ENCODE measurements at places on chromosomes 2 and 18.

DNA sequence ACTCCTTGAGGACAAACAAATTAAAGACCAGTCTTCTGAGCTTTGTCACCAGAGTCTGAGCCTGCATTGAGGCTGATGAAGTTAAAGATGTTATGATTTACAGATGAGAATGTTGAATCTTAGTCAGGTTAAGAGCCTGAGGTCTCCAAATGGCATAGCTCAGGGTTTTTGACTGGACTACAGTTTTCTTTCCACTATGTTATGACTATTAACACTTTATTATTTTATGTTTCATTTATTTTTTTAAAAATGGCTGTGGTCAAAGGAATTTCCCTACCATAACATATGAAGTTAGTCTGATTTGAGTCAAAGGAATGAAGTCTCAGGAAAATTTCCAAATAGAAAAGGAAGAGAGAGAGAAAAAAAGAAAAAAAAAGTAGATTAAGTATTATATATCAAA, 39.7 kb upstream of the CWC22 start:
- DNase-seq: no peak

DNA sequence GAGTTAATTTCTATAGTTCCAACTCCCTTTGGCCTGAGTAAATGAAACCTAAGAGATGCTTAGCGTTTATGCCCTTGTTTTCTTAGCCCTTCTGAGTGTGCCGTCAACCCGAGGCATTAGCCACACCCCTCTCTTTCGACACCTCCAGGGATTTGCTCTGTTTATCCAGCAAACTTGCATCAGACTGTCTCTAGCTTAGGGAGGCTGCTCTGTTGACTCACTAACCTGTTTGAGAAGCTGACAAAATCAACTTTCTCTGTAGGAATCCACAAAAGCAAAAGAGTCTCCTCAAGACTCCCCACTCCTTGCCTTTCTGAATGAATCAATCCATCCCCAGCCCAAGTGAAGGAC, 317.6 kb downstream of the TNS1 start:
- no peak for DNase-seq

- DNase-seq: no peak
Measured at GRCh38 chr18:7415081-7415894, 151.8 kb upstream of the PTPRM start.

DNA sequence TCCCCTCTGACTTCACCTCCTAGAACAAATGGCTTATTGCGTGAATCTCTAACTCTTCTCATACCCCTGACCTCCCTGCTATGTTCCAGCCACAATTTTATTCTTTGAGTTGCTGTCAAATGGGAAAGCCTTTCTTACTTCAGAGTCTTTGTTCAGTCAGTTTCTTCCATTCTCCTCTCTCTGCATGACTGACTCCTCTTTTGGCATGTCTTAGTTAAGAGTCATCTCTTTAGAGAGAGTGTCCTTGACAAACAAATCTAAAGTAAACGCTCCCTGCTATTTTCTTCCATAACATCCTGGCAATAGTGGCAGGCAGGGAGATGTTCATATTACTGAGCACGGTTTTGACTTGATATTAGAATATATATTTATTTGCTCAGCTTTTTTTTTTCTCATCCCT, 170.7 kb upstream of the ERBB4 start:
- no peak for DNase-seq

GRCh38 chr2:112795774-112796173, 11.5 kb upstream of the IL1A start:
- no peak for DNase-seq

DNA sequence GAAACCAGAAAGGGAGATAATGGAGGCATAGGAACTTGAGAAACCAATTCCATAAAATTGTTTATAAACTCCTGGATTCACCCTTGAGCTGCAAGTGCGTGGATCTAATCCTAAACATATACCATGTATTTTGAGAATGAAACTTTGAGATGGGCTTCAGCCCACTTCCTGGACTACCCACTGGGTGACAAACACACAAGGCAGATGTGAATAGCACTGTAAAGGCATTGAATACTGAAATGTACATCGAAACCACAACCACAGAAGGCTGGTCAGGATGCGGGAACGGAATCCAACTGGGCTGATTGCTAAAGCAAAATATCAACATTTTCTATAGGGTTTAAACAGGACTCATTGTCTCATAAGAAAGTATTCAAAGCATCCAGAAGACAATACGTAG, 228.5 kb upstream of the ZEB2 start:
- no peak for DNase-seq

DNA sequence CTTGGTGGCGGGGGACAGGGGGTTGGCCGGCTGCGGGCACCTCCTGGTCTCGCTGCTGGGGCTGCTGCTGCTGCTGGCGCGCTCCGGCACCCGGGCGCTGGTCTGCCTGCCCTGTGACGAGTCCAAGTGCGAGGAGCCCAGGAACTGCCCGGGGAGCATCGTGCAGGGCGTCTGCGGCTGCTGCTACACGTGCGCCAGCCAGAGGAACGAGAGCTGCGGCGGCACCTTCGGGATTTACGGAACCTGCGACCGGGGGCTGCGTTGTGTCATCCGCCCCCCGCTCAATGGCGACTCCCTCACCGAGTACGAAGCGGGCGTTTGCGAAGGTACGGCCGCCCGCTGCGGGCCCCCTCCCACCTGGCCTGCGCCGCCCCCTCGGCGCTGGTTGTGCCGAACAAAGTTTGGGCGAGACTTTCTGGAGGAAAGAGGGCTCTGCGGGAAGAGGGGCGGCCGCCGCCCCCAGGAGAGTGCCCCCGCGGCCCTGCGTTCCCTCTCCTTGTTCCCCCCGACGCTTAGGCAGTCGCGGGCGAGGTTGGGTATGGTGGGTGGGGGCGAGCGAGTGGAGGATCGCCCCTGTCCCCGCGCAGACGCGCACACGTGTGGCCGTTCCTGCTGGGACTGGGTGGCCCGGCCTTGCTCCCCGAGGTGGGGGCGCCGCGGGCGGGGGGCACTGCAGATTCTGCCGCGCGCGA, 866 bp downstream of the CRIM1 start:
- DNase-seq: no peak

GRCh38 chr2:207073801-207074678, 91.7 kb downstream of the KLF7 start:
- DNase-seq: no peak

Measured in activated gamma-delta T cell treated with anti-CD3 and anti-CD28 coated beads, Interleukin-2, amount 50 U/mL, for 16 hours (primary cell).